ENCODE measurements at places on chromosomes 7 and 10.

- no peak for DNase-seq
Observed at GRCh38 chr10:63348245-63348850, 117.4 kb downstream of the JMJD1C start.

GRCh38 chr7:158407581-158408317 lies 179.9 kb downstream of the PTPRN2 start:
- no peak for DNase-seq

- no peak for DNase-seq
Observed at GRCh38 chr10:95499482-95499989, 61.6 kb downstream of the SORBS1 start.

DNA sequence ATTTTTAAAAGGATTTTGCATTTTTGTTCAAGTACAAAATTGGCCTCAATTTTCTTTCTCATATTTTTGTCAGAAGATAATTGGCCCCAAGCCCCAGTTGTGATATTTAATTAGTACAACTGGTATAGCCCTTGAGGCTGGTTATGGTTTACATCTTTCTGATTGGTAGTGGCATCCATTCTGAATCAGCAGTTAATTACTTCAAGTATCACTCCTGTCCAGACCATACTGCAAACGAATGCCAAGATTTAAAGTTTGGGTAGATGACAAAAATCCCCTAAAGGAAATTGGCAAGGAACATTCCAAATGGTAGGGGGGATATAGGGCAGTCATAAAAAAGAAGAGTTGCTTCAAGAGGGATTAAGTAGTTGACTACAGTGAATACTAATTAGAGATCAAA lies 23.1 kb downstream of the MYPN start:
- DNase-seq, result no peak

DNA sequence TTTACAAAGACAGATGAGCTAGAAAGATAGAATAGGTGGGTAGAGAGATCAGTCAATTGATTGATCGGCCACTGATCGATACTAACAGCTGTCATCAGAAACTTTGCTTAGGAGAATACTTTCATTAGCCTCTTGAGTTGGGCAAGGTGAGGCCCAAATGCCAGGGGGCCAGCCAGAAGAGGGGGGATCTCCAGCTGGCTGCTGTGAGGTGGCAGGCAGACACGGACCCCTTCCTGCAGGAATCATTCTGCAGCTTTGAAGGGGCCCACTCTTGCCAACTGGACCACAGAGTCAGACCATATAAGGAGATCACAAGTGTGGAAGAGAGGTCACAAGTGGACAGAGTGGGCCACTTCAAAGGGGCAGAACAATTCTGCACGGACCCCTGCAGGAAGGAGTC lies 62.9 kb upstream of the DOCK1 start:
- DNase-seq, result no peak

DNA sequence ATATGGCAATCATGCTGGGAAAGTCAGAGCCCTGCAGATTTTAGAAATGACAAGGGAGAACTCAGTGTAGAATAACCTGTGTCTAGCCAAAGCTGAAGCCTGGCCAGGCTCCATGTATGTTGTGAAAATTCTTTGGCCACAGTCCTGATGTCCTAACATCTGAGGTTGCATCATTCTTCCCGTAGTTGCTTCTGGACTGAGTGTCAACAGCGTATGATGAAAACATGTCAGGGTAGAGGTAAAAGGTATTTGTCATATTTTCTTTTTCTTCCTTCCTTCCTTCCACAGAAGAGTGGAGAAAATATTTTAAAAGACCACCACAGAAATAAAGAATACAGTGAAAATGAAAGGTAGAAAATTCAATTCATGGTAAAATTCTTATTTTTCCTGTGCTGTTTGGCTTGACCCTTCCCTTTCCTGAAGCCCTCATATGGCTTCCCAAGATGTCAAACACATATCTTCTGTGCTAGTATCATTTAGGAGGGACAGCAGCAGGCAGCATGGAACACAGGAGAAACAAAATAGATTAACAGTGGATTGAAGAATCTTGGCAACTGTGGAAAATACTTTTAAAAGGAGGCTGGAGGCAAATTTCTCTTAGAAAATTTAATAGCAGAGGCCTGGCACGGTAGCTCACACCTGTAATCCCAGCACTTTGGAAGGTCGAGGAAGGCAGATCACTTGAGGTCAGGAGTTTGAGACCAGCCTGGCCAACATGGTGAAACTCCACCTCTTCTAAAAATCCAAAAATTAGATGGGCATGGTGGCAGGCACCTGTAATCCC lies 18.9 kb upstream of the NRBF2 start:
- DNase-seq, result no peak

DNA sequence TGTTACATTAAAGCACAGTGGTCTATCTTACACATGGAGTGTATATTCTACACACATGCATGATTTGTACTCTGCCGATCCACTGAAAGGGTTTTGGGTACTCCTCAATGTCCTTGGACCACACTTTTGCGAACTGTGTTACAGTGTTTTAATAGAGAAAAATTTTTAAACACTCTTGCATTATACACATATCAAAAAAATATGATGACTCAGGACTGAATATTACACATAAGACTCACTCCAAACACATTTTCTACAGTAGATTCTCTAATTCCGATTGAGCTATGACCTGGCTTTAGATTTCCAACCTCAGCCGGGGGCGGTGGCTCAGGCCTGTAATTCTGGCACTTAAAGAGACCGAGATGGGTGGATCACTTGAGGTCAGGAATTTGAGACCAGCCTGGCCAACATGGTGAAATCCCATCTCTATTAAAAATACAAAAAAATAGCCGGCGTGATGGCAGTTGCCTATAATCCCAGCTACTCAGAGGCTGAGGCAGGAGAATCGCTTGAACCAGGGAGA lies 222.4 kb downstream of the CACNA2D1 start:
- DNase-seq, result no peak

DNA sequence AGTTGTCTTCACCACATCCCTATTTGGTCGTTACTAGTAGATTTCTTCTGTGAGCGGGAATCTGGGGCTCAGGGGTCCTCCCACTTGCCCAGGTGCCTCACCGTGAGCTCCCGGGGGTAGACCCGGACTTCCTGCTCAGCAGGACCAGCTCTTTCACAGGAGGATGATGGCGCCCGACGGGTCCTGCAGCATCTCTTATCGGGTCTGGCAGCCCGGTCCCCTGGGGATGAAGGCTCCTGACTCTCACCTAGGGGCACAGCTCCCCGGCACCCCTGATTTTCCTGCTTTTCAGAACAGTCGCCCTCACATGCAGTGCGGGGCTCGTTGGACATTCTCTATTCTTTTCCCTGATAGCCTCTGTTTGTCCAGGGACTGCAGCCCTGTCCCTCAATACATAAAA lies 33.0 kb upstream of the SHH start:
- DNase-seq, result no peak

DNA sequence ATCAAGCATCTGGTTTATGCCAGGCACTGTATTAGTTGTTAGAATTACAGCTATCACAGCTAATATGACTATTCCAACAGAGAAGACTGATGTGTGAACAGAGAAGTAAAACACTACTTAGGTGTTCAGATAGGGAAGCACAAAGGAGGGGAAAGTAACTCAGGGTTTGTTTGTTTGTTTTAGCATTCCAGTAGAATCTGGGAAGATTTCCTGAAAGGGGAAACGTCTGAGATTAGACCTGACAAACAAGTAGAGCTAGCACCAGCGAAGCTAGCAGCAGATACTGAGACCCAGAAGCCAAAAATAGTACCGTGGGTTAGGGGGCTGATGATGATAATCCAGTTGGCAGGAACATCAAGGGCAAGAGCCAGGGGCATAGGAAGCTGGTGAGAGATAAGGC lies 28.8 kb upstream of the KLHL7 start:
- DNase-seq, result no peak

- DNase-seq, result no peak
Observed at GRCh38 chr7:142228537-142229104, 29.2 kb downstream of the PRSS58 start.

DNA sequence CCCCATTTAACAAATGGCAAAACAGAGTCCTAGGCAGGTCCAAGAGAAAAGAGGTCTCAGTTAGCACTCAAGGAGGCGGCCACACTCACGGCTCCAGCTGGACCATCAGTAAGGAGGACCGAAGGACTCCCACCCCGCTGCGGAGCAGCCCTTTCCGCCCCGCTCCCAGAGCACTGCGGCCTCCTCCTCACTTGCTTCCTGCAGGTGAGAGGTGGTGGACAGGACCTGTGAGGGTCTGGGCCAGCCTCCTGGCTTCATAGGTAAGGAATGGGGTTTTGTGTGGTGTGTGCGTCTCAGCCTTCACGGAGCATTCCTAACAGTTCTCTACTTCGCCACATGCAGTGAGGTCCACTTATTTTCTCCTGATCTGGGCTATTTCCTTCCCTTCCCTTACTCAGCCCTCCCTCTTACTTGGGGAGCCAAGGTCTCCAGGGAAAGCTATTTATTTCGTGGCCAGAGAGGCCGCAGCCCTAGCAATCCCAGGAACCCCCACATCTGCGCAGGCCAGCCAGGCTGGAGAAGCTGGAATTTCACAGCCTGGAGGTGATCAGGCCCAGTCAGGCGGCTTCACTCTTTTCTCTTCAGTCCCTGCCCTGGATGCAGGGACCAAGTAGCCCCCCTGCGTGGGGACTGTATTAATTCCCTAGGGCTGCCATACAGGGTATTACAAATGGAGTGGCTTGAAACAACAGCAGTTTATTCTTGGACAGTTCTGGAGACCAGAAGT lies 45.9 kb downstream of the ZNF783 start:
- DNase-seq, result no peak

- no peak for DNase-seq
Observed at GRCh38 chr10:74450602-74451001, 299.6 kb downstream of the ADK start.

DNA sequence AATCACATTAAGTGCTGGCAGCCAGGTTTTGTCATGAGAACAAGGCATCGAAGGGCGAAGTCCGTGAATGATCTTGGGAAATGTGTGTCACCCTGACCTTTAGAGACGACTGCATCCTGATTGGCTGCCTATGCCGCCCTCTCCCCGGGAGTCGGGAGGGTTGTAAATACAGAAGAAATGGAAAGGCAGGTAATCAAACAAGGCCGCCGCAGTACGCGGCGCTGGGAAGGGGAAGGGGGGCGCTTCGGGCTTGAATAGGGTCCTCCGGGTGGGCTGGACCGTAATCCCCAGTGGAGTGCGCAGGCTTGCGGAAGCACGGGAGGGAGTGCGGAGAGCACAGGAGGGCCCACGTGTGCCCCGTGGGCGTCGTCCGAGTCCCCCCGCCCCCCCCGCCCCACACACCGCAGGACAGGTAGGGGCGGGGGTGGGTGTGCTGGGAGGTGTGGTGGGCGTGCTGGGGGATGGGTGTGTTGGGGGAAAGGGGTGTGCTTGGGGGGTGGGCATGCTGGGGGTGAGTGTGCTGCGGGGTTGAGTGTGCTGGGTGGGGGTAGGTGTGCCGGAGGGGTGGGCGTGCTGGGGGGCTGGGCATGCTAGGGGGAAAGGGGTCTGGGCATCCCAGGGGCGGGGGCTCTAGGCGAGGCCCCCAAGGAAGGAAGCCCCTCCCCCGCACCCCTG lies 169.4 kb downstream of the ARHGAP12 start:
- peak; percentile 61 for DNase-seq

DNA sequence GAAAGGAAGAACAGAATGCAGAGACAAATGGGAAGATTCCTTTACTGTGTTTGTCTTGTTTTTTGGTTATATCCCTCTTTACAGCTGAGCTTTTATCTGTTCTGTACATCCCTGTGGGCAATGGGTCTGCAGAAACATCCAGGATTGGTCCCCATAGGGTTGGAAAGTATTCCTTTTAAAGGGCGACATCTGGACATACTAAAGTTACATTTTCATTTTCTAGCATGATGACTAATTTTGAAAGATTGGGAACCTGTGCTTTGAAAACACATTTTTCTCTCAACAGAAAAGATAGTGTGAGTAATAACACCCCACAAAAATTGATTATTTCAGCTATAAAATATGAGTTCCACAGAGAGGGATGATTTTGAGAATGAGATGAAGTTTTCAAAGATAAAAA lies 435.8 kb downstream of the GPAM start:
- DNase-seq, result no peak

- DNase-seq, result no peak
Observed at GRCh38 chr10:82811621-82812020, 936.6 kb downstream of the NRG3 start.

DNA sequence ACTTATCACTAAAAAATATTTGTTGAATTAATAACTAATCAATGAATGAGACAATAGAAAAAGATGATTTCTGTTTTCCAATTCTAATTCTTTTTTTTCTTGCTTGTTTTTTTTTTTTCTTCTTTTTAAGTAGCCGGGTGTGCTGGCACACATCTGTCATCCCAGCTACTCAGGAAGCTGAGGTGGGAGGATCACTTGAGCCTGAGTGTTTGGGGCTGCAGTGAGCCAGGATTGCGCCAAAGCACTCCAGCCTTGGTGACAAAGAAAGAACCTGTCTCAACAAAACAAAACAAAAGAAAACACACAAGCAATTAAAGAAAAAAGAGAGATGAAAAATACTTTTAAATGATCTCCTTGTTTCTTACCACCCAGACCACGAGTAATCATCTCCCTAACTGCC lies 1109.3 kb downstream of the REEP3 start:
- no peak for DNase-seq

DNA sequence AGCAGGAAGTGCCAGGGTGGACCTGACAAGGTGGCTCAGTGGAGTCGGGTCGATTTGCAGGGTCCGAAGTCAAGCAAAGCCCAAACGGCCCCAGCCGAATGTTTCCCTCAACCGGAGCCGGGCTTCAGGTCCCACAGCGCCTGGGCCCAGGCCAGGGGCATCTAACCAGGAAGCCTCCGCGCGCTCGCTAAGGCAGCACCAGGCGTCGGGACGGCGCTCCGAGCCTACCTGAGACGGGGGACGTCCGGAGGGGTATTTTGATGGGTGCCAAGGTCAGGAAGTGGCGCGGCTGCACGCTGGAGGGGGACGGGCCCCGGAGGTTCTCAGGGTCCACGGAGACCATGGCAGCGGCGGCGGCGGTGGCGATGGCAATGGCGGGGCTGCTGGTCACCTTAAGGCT lies 51.5 kb downstream of the TCERG1L start:
- DNase-seq, result no peak

DNA sequence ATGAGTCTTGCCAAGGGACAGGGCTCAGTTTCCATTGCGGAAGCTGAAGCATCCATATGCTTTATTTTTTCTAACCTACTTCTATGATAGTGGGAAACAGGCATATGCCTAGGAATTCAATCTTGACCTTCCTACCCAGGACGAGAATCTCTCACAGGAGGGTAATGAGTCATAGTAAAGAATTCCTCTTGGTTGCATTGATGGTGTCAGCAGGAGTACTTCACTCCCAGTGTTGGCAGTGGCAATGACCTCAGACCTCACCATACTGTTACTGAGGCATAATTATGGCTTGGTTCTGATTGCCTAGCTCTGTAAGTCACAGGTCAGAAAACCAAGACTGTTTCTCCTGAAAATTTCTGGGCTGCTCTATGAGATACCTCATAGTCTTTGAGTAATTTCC lies 552.9 kb downstream of the ARL4A start:
- no peak for DNase-seq

- no peak for DNase-seq
Observed at GRCh38 chr10:97154162-97154561, 31.6 kb downstream of the SLIT1 start.

GRCh38 chr7:92259610-92260247 lies 14.0 kb downstream of the ANKIB1 start:
- no peak for DNase-seq

DNA sequence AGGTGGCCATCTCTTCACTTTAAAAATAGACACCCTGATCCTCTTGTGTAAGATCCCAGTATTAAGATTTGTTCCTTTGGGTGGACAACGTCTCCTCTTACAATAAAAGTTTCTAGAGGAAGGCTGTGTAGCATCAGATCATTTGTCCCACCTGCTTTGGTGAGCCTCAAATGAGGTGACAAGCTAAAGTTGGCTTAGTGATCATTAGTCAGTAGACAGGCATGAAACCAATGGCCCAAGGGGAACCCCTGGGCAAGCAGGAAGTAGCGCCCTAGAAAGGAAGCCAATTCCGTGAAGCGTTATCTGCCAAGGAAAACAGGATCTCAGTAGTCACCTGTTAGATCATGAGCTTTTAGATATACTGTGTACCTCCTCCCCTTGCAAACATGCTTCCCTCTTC lies 66.8 kb downstream of the PCGF5 start:
- DNase-seq, result no peak
